Stimulated activated CD4-positive, alpha-beta T cell treated with anti-CD3 and anti-CD28 coated beads, TNF-alpha, amount 100 ng/mL, for 24 hours (primary cell): ENCODE measurements at places on chromosomes 16 and 17.
A peak's percentile ranks its signal among the peaks of the same experiment; 100 is the strongest.

- no peak for DNase-seq
Observed at GRCh38 chr17:63976702-63977101, 4.0 kb upstream of the SCN4A start.

GRCh38 chr17:1035546-1036170 lies 38.7 kb downstream of the TIMM22 start:
- DNase-seq, result no peak

- DNase-seq, result no peak
Observed at GRCh38 chr17:17079336-17079735, 37.1 kb downstream of the MPRIP start.

DNA sequence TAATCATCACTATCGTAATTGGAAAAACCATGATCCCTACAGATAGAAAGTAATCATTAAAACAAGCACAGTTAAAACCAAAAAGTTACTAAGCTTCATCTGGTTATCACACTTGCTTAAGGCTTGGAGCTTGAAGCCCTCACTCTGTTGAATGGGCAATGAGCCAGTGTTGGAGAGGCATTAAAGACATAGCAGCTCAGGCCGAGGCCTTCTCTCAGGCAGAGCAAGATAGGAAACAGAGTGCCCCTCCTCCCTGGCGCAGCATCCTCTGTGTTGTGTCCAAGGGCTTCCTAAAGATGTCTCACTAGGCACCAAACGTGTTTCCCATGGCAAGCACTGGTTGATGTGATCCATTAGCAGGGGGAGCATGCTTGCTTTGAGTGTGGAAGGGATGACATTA lies 34.9 kb upstream of the LGALS9 start:
- DNase-seq, result no peak

GRCh38 chr16:14105760-14106375 lies 34.7 kb downstream of the MRTFB start:
- no peak for DNase-seq

DNA sequence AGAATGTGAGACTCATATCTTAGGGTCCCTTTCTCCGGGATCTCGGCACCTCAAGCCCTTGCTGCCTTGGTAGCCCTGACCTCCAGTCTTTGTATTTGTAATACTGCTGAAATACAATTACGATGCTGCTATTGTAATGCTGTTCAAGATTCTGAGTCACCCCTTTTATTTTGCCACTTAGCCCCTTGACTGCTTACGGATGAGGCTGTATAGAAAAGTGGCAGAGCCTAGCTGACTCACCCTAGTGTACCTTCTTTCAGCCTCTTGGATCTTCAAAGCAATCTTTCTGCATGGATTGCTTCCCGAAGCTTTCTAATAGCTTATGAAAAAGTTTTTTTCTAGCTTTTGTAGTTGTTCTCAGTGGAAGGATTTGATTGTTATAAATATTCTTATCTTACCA lies 187.9 kb downstream of the KCNJ2 start:
- DNase-seq, result no peak

DNA sequence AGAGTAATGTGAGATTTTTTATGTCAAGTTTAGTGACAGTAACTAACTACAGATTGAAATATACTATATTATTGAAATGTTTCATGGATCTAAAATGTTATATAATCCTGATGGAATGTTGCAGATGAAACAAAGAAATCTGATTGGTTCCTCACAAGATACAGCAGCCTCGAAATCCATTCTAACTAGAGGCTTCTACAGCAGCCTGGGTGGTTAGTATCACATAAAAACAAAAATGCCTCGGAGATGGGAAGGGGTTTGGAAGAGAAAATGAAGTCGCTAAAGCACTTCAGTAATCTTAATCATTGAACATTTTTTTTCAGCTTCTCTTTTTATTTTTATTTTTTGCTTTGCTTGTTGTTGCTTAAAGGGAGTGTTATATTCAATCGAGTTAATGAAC lies 75.2 kb downstream of the TANC2 start:
- no peak for DNase-seq

DNA sequence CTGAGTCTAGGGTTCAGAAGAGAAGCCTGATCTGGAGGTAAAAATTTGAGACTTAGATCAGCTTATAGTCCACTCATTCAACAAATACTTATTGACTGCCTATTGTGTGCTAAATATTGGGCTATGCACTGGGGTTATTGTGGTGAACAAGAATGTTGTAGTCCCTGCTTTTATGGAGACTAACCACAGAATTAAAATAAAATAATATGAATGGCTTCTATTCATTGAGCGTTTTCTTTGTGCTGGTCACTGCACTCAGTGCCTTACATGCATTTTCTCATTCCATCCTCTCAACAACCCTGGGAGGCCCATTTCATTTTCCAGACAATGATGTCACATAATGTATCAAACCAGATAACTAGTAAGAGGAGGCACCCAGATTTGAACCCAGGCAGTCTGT lies 4.8 kb downstream of the NEK8 start:
- no peak for DNase-seq

DNA sequence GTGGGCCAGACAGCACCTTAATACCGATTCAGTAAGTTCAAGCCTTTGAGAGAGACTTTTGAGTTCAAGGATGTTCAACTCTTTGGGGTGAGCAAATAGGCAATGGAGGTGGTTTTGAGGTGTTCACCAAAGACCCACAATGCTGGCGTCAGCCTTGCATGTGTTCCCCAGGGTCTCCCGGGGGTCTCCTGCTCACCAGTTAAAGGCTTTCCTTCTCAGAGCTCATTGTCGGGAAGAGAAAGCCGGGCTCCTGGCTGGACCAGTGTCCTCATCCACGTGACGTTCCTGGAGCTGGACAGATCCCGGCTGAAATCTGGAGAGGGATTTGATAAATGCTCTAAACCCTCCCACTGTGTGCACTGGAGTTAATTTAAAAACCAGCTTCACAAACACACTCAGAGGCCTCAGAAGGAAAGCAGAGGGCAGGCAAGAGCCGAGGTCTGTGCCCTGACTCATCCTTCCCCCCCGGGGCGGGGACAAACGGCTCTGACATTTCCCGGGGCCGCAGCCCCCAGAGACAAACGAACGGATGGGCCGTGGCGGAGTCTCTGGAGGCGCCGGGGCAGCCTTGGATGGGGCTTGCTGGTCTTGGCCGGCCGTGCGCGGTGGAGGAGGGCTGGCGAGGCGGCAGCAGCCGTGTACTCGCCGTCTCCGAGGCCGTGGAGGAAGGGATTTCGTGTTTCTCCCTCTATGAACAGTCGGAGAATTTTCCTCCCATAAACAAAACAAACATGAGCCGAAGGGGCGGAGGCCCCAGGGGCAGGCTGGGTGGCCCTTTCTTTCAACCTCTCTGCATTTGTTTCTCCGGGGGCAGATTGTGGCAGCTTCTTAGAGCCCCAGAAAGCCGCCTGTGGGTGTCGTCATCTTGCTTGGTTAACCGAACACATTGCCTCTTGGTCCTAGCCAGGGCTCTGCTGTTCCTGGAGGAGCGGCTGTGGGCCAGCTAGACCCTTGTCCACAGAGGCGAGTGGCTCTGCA lies 94.2 kb downstream of the NTN1 start:
- peak; percentile 17 for DNase-seq

GRCh38 chr17:82217530-82218204 lies 5.0 kb upstream of the CCDC57 start:
- no peak for DNase-seq

- no peak for DNase-seq
Observed at GRCh38 chr17:79255456-79255855, 180.8 kb downstream of the ENGASE start.

DNA sequence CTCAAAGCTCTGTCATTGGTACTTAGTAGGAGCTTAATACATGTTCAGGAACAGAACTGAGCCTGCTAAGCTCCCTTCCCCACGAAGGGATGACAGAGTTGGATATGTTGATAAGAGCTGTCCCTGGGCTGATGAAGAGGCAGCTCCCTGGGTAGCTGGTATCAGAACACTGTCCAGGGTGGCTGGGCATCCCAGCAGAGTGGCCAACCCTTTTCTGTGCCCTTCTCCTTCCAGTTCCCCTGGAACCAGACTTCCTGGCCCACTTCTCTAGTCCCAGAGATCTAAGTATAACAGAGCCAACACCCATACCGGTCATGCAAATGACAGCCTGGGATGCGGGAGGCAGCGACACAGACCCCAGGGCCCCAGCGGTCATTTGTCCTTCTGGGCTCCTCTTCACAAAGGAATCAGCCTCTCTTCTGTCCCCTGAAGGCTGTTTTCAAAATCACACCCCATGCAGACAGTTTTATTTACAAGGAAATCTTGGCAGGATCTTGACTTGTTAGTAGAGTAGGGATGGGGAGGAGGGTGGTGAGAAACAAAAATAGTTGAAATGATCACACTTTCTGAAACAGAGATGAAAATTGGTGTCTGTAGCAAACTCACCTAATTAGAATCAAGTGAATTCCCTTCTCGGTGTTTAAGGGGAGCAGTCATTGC lies 1.4 kb upstream of the RHBDL3 start:
- no peak for DNase-seq

DNA sequence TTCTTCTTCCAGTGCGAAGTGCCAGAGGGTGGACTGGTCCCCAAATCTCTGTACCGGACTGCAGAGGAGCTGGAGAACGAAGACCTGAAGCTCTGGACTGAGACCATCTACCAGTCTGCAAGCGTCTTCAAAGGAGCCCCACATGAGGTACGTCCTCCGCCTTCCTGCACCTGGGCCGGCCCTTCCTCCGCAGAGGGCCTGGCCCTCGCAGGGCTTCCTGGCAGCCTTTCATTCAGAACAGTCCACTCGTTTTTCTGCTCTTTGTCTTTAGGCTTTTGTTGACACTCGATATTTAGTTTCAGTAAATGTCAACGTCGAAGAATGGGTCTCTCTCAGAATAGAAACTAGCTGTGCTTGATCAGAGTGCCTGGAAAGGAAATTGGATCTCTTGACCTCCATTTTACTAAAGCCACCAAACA lies 68.6 kb downstream of the SEC14L1 start:
- no peak for DNase-seq

GRCh38 chr16:57753448-57754353 lies 18.1 kb downstream of the KATNB1 start:
- DNase-seq, result no peak

- no peak for DNase-seq
Observed at GRCh38 chr16:68283801-68284598, 19.7 kb downstream of the SLC7A6 start.

GRCh38 chr16:89584768-89585549 lies 9.4 kb downstream of the CPNE7 start:
- no peak for DNase-seq

DNA sequence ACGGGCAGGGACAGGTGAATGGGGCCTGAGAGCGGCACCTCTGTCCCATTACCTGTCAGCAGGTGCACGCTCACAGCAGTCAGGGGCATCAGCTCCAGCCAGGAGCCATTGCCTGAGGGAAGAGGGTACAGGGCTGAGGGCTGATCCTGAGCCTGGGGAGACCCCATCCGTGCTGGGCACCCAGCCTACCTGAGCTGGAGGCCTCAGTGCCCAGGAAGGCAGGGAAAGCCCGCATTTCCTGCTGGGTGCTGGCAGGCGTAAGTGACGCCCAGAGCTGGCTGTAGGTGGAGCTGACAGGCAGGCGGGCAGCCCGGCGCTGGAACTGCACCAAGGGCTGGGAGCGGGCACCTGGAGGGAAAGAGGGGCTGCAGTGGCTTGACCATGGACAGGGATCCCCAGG lies 7.4 kb downstream of the FAM171A2 start:
- DNase-seq, result no peak

GRCh38 chr16:89017543-89018281 lies 40.7 kb upstream of the CBFA2T3 start:
- no peak for DNase-seq

DNA sequence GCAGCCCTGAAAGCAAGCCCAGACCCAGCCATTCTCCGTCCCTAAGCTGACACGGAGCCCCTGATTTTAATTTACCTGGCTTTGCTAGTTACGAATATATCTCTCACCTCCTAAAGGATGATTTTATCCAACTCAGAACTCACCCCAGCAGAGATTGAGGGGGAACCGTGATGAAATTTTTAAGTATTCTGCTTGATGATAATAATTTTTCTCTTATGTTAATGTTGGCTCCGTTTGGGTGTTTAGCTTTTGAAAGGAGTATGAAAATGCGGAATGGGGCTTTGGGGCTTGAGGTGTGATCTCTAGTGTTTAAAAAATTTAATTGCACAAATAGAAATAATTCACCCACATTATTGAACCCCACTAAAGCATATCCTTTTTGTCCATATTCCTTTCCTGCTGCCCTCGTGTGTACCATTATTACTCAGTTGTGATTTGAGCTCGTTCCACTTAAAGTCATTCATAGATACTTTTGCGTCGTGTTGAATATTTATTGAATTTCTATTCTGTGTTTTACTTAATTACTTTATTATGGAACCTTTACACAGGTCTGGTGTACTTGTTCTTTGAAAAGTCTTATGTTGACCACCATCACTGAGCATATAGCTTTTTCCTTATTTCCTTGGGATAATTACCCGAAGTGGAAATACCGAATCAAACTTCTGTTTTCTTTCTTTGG lies 775 bp downstream of the PRPSAP2 start:
- no peak for DNase-seq

DNA sequence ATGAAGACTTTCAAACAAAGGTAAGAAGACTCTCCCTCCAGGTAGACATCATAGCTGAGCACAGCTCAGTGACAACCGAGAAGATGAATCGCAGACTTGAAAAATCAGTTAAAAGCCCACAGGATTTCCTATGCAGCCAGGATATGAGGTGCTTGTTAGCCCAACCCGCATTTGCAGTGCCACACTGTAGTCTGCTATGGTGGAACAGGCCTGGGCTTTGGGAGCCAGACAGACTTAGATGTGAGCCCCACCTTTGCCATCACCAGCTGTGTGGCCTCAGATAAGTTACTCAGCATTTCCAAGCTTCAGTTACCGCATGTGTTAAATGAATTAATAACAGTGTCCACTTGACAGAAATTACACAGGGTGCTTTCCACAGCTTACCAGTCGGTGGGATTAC lies 204.4 kb upstream of the HS3ST3A1 start:
- no peak for DNase-seq

GRCh38 chr16:50323335-50324011 lies 45.3 kb downstream of the BRD7 start:
- no peak for DNase-seq

DNA sequence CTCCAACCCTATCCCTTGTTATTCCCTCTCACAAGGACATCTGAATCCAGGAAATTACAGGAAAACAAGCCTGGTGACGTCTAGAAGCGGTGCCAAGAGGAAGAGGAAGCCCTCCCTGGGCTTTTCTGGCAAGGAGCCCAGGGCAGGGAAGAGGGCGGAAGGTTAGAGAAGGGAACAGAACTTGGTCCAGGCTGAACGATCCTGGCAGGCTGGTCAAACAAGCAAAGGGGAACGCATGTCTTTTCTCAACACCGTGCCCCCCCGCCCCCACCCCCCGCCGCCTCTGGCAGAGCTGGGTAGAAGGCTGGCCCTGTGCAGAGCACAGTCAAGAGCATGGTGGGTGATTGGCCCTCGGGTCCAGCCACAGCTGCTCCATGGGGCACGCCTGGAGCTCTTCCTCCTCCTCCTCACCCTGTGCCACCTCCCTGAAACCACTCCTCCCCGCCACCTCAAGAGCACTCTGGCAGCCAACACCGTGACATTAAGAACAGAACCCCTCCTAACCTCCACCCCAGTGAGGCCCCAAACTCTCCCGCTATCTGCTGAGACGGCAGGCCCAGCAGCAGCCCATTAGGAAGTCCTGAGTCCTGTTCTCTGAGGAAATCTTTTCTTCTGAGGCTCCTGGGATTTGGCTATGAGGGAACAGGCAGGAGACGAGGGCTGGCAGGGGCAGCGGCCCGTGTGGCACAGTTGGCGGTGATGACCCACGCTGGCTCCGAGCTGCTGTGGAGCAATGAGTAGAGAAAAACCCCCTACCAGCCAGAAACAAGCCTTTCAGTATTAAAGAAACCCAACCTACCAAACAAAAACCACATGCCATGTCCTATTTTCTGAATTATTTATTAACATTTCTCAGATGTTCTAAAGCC lies 7.3 kb downstream of the C16orf86 start:
- no peak for DNase-seq
